ENCODE measurements at places on chromosomes 5 and 9.
A peak's percentile ranks its signal among the peaks of the same experiment; 100 is the strongest.

DNA sequence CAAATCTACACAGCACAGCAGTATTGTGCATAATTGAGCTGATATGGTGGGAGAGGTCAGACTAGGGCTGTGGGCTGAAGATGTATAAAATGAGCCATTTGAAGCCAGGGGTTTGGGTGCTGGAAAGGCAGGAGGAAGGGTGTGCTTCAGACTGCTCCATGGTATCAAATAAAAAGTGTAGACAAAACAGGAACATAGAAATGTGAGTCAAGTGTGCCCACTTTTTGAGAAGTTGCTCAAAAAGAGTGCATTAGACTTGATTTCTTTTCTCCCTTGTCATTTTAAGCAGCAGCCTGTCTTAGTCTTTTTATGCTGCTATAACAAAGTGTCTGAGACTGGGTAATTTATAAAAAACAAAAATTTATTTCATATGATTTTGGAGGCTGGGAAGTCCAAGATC, 55.8 kb upstream of the ZFAND5 start:
- no peak for DNase-seq

- peak; percentile 81 for DNase-seq
Measured at GRCh38 chr9:68802525-68803015, 97.5 kb downstream of the PIP5K1B start.

DNA sequence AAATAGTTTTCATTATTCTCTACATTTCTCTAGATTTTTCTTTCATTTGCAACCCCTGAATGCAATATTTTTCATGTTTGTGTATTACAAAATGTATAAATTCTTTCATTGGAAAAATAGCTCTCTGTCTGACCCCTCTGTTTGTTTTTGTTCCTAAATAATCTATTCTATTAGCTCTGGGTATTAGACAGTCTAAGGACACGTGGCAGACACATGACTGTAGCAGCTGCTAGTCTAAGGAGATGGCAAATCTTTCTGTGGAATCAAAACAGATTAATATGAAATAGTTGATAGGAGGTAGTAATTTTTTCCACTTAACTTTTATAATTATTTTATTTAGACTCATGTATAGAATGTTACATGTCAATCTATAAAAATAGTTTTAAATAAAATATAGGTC, 21.4 kb upstream of the SPATA9 start:
- no peak for DNase-seq

GRCh38 chr9:87713278-87713987, 12.5 kb upstream of the CTSL start:
- no peak for DNase-seq

DNA sequence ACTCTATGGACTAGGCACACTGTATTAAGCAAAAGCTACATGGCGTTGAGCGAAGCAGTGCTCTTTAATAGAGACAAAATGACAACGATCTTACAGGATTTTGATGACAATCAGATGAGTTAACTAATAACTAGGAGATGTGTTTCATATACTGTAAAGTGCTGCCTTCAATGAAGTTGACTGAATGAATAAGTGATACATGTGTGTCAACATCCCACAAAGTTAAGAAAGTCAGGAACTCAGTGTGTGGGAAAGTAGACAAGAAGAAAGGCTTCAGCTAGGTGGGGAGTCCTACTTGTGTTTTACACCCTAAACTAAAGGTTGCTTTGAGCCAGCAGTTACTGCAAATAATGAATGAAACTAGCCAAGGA, 79.6 kb downstream of the PAPPA start:
- no peak for DNase-seq

DNA sequence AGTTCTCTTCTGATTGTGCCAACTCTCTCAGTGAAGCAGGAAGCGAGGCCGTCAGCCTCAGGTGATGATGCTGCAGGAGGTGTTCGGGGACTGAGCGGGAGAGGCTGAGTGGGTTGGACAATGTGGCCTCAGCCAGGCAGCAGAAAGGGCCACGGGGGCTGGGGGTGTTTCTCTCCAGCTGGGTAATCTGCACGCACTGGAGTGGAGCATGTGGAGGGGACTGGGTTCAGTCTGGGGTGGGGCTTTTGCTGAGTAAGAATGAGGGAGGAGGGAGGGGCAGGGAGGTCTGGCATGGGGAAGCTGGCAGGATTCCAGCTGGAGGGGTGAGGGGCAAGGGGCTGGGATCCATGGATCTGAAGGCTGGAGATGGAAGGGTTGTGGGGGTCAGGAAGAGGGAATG, 60.8 kb upstream of the PHYKPL start:
- DNase-seq, result no peak

DNA sequence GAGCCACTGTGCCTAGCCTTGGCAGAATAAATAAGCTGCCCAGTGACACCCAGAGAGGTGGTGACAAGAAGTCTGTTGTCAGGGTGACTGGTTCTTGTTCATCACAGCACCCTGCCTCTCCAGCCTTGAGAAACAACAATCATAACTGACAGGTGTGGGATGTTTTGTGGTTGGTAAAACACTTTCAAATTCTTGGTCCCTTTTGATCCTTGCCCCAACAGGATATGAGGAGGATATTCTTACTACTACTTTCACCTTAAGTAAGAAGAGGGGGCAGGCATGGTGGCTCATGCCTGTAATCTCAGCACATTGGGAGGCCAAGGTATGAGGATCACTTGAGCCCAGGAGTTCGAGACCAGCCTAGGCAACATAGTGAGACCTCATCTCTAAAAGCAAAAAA, 14.2 kb upstream of the FRRS1L start:
- DNase-seq, result no peak

DNA sequence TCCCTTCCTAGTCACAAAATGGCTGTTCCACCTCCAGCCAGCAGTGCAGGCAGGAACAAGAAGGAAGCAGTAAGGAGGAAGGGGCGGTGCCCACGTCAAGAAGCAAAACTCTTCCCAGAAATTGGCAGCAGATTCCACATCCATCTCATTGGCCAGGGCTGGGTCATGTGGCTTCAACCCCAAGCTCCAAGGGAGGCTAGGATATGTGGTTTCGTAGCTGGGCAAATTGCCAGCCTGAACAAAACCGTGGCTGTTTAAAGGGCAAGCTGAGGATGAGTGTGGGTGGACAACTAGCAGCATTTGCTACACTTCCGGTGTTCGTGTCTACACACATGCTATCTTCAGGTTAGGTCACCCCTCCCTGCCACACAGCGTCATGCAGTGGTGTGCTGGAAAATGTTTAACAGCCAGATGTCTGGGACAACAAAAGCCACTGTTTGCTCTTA, 92.1 kb upstream of the MAP1B start:
- no peak for DNase-seq

GRCh38 chr5:110580625-110581024, 145.8 kb downstream of the TMEM232 start:
- no peak for DNase-seq

GRCh38 chr5:60699609-60700415, at the start of gene DEPDC1B:
Gene DEPDC1B, minus strand, starts transcription at chr5:60700166. Its CDS starts 73 bp downstream, at chr5:60700093.
- DNase-seq, result peak; percentile 83

DNA sequence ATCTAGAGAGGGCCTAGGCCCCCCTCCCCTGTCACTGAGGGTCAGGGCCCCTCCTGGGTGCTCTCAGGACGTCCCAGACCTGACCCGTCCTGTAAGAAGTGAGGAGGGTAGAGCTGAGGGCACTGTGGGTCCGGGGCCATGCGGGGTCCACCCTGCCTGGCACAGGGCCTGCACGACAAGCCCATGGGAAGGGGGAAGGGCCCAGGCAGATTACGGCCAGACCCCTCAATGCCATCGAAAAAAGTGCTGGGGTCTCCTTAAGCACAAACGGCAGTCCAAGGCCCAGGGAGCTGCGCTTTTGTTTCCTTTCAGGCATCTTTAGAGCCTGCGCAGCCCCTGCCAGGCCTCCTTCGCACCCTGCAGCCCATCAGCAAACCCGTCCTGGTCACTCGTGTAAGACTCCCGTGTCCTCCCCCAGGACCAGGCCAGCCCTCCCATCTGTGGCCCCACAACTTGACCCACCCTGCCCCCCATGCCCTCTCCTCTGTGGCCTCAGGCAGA, 4.4 kb upstream of the EXOC3 start:
- no peak for DNase-seq

DNA sequence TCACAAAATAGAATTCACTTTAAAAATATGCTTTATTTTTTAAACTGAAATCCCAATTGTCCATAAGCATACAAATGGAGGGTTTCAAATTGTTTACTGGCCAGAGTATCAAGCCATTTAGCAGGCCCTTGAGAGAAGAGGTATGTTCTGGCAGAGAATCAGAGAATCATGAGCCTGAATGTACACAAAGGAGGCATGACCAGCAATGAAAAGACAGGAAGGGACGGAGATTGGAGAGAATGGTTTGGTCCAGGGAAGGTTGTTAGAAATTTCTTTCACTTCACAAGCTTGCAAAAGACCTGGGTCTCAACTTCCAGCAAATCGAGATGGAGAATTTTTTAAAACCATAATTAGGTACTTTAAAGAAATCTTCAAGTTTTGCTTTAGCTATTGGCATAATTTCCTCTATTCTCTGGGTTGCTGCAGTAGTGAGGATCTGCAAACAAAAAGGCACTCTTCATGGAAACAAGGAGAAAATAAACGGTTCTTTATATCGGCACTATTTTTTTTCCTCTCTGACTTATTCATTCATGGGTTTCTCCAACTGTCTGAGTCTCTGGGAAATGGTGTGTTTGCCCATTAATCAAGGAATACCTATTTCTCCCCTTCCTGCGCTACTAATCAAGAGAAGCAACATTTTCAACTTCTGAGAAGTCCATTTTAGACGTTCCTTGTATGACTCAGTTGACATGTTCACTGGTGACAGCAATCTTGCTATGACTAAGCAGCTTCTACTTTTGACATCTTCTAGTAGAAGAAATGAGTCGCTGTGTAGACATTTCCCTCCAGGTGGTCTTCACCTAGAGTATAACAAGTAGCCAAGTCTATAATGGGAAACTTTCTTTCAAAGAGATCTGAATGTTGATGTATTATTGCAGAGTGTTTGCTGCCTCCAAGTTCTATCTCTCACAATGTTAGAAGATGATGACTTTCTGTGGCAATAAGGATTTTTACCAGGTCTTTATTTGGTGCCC, 23.1 kb upstream of the ERCC6L2 start:
- peak; percentile 41 for DNase-seq

DNA sequence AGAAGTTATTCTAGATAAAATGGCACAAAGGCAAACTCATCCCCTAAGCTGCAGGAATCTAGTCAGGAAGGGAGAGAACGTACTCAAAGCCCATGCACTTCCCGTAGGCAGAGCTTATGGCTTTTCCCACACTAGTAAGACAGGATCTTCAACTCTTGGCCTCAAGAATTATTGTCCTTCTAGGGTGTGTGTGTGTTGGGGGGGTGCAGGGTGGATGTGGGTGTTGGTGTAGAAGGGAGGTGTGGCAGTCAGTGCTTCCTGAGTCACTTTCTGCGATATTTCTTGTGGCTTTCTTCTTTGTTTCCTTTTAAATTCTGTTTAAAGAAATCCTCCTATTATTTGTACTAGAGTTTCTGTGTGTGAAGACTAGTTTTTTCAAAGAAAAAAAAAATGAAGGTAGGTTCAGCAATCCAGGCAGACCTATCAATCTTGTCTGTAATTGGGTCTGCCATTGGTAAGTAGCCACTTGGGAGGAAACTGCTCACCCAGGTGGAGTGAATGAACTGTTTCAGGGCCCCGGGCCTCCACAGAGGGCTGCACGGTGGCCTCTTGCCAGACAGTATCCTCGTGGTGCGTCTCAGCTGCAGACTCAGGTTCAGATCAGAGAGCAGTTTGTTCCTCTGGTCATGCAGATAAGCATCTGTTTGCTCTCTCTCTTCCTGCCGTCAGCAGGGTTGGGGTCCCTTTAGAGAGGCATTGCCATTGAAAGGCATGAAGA, 131.9 kb downstream of the NPR3 start:
- DNase-seq, result no peak

GRCh38 chr5:160133071-160133917, 14.0 kb upstream of the PWWP2A start:
- no peak for DNase-seq

GRCh38 chr9:107467416-107467815, 22.2 kb downstream of the KLF4 start:
- DNase-seq, result no peak

GRCh38 chr5:56812110-56812509, 3.2 kb upstream of the MAP3K1 start:
- DNase-seq, result no peak

- DNase-seq, result no peak
Measured at GRCh38 chr9:114177423-114178064, 22.2 kb downstream of the COL27A1 start.

DNA sequence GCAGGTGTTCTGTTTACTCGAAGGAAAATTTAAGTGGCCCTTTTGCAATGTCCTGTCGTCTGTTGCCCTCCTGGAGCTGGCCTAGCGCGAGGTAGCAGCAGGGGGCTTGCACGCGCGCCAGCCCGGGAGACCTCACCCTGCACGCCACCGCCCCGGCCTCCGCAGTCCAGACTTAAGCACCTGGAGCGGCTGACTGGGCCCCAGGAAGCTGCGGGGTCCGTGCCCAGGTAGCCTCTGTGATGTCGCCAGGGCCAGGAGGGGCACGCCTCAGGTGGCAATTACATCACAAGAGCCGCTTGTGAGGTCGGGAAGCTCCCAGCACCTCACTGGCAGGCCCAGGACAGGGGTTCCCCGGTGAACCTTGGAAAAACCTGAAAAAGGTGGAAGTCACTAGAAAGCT, at the start of gene SAXO1:
Gene SAXO1, minus strand, starts transcription at position 195 of the 400 bp plus-strand sequence. CDS start 301 bp downstream, outside the sequence.
- no peak for DNase-seq

- DNase-seq, result no peak
Measured at GRCh38 chr5:115396688-115397087, 100.2 kb upstream of the CCDC112 start.

DNA sequence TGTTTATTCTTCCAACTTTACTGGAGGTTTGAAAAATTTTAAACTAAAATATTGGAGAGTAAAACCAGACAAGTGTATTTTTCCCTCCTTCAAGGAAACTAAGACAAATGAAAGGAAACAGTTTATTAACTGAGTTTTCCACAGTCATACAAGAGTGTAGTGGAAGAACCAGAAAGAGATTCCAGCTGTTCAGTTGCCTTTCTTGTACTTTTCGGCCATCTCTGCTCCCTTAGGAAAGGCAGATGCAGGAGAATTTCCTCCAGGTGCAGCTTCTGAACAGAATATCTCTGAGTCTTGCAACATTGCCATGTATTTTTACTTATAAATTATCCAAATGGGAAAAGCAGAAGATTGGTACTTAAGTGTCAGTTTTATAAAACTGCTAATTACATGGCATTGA, 217.1 kb downstream of the MAST4 start:
- DNase-seq, result no peak

GRCh38 chr5:38208782-38209378, 49.5 kb upstream of the EGFLAM start:
- DNase-seq, result no peak

- no peak for DNase-seq
Measured at GRCh38 chr5:88405783-88406182, 137.1 kb upstream of the TMEM161B start.

DNA sequence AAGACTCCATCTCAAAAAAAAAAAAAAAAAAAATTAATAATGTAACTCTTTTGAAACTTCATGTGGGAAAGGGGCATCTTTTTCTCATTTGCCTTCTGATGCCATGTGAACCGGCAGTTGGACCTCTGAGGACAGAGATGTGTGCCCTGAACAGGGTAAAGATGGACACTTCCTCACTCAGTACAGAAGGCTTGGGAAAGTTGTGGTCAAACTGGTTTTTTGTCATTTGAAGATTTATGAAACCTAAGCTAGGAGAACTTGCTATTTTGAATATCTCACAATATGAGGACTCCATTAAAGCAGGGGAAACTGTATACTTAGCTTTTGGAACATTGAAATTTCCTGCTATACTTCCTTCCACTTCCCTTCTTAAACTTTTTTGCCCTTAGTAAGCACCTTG, 147.5 kb upstream of the ALDH1B1 start:
- no peak for DNase-seq
